ENCODE measurements at places on chromosomes 7 and 10.
A peak's percentile ranks its signal among the peaks of the same experiment; 100 is the strongest.

- DNase-seq: no peak
Measured at GRCh38 chr10:90175161-90175681, 473.8 kb downstream of the KIF20B start.

DNA sequence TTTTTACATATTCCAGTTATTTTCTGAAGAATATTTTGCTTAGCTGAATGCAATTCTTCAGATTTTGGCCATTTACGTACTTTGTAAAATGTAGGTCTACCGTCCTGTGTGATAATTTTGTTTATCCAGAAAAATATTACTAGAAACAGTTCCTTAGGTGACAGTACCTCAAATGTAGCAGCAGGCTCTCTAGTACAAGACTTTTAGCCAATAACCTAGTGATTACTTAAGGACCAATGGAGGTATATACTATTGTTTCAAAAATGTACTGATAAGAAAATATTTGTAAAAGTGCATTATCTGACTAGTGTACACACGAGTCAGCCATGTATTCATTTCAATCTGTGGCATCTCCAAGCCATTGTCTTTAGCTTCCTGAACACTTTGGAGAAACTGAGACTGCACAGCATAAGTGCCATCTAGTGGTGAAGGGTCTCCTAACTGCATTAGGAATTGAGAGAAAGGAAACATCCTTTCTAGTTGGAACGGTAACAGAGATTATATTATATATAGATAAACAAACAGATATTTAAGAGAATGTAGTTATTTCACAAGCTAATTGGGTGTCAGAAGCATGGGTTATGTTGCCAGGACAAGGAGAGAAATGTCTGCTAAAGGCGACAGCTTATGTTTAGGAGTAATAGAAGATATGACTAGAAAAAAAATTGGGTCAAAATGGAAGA, 23.7 kb downstream of the RTKN2 start:
- DNase-seq: peak; percentile 19

DNA sequence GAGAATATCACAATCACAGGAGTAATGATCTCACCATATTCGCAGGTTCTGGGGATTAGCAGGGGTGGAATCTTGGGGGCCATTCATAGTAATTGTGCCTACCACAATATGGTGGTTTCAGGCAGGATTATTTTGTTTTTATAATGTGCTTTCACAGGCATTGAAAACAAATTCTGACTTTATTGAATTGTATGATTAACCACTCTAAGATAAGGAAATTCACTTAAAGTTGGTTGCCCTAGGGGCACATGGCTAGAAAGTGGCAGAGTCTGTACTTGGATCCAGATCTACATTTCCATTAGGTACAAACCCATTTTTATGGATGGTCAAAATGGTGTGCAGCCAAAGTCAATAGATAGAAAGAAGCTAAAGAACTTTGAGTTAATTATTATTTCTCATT, 1.7 kb downstream of the CROT start:
- DNase-seq: no peak

GRCh38 chr10:59096631-59097030, 79.8 kb upstream of the PHYHIPL start:
- no peak for DNase-seq

DNA sequence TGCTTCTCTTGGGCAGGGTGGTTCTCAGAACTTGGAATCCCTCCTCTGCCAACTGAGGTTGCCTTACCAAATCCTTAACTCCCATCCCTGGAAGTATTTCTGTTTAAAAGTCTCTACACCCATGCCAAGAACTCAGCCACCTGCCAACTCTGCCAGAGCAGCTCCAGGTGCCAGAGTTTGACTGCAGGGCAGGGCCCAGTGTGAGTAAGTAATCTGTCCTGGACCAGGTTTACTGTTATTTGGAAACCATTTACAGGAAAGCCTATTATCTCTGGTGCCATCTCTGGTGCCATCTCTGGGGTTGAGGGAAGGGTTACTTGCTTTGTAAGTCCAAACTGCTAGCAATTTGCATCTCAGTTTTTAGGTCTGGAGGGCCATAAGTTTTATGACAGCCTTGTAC, 2.5 kb downstream of the TSPAN15 start:
- no peak for DNase-seq

GRCh38 chr10:117138838-117139580, 939 bp upstream of the VAX1 start:
- no peak for DNase-seq

DNA sequence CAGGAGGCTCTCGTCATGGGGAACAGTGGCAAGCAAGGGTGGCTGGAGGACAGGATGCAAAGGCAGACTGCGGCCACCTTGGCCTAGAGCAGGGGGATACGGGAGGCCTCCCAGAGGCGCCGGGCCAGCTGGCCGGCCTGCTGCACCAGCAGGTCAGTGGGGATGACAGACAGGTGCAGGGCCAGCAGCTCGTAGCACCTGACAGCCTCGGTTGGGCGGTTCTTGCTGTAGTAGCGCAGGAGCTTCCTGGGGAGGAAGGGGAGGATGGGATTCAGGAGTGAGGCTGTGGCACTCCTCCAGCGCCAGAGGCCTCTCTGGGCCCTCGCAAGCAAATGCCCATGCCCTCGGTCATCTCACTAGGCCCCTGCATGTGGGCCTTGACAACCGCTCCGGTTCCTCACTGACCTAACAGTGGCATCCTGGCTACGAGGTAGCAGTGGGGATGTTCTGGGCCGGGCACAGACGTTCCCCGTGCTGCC, 2.5 kb upstream of the PYROXD2 start:
- DNase-seq: no peak

GRCh38 chr7:128697302-128697905, 25.3 kb downstream of the GARIN1A start:
- peak; percentile 4 for DNase-seq

DNA sequence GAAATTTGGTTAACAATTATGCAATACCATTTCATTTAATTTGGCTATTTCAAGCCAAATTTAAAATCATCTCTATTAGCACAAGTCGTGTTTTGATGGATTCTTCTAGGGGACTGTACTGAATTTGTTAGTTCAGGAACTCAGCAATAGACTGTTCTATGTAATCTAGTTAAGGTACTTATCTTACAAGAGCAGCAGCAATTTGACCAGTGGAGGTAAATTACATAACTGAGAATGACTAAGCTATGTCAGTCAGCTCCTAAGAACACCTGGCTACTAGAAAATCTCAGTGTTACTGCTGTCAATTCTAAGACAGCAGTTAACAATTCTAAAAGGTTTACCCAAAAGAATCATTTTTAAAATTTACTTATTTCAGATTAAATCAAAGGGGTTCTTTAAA, 513.9 kb upstream of the ZWINT start:
- DNase-seq: no peak

DNA sequence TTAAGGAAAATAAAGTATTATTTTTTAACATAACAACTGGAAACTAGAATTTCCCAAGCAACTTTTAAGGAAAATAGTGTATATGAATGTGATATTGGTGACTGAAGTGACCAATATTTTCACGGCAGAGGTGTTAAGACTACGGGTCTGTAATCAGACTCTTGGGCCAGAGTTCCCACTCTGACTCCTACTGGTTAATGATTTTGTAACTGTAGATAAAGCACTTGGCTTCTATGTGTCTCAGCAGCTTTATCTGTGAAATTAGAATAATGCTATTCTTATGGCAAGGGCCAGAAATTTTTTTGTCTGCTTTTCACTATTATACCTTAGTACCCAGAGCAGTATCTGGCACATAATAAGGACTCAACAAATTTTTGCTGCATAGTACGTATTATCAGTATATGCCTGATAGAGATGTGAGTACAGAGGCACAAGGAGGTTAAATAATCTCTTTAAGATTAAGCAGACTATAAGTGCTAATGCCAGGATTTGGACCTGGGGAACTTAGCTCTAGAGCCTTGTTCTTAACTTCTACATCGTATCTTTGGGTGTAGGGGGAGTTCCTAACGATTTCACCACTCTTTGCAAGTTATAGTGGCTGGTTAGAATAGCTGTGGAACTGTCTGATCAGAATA, 186.1 kb upstream of the SLC26A5 start:
- DNase-seq: no peak

- DNase-seq: no peak
Measured at GRCh38 chr10:117948493-117948892, 98.2 kb downstream of the RAB11FIP2 start.

DNA sequence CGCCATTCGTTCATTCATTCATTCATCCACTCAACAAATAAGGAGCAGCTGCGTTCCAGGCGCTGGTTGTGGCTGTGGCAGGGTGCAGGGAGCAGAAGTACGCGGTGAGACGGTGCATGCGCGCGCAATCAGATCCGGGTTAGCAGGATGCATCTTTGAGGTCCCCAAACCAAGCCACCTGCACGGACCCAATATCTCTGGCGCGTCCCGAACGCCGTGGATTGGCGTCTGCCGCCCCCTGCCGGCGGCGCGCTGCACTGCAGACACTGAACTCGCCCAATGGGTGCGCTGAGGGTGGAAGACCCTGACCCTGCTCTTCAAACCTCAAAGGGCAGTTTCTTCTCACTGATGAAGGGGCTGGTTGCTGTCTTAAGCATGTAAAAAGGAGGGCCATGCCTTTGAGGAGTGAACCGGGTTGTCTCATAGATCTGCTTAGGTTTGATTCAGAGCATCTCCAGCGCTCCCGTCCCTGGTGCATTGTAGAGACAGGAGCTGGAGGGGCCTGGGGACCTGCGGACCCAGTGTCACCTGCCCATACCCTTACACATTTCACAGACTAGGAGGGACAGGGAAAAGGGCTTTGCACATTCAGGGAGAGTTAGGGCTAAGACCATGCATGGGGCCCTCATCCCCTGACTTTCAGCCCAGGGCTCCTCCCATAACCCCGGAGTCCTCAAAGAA, 102.5 kb downstream of the RAMP3 start:
- DNase-seq: peak; percentile 36

DNA sequence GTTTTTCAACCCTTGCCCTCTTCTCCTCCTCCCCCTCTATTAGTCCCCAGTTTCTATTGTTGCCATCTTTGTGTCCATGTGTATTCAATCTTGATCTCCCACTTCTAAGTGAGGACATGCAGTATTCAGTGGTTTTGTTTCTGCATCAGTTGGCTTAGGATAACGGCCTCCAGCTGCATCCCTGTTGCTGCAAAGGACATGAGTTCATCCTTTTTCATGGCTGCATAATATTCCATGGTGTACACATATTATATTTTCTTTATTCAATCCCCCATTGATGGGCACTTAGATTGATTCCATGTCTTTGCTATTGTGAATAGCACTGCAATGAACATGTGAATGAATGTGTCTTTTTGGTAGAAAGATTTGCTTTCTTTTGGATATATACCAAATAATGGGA, 190.4 kb upstream of the LYZL1 start:
- no peak for DNase-seq

GRCh38 chr7:90726120-90726519, 130.0 kb downstream of the CDK14 start:
- DNase-seq: no peak

DNA sequence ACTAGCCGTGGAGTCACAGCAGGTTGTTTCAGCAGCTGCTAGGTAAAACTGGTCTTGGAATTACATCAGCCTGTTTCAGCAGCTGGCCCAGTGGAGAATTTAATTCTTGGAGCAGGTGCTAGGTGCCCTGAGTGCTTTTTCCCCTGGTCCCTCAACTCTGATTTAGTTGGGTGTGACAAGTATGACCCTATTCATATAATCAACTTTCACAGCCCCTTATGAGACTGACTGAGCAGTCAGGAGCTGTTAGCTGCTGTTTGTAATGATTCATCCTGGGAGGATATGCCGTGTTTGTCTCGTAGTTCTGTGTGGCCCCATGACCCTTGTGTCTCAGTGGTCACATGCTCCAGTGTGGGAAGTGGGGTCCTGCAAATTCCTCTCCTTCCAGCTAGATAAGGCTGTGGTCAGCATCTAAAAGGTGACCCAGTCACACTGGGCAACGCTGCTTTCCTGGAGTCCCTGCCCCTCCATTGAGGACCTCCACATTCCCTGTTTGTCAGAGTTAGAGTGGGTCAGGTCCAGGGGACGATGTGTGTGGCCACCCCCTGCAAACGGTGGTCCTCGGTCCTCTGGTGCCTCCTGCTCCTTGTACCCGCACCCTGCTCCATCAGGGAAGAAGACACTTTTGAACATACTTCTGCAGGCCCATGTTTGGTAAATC, 28.3 kb downstream of the TBATA start:
- DNase-seq: no peak

DNA sequence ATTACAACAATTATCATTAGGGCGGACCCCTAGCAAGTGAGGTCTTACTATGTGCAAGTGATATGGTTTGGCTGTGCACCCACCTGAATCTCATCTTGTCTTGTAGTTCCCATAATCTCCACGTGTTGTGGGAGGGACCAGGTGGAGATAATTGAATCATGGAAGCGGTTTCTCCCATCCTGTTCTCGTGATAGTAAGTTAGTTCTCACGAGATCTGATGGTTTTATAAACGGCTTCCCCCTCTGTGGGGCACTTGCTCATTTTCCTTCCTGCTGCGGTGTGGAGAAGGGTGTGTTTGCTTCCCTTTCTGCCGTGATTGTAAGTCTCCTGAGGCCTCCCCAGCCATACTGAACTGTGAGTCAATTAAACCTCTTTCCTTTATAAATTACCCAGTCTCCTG, 96.1 kb upstream of the CDK6 start:
- DNase-seq: no peak

- DNase-seq: no peak
Measured at GRCh38 chr10:95552679-95553342, 8.4 kb downstream of the SORBS1 start.

DNA sequence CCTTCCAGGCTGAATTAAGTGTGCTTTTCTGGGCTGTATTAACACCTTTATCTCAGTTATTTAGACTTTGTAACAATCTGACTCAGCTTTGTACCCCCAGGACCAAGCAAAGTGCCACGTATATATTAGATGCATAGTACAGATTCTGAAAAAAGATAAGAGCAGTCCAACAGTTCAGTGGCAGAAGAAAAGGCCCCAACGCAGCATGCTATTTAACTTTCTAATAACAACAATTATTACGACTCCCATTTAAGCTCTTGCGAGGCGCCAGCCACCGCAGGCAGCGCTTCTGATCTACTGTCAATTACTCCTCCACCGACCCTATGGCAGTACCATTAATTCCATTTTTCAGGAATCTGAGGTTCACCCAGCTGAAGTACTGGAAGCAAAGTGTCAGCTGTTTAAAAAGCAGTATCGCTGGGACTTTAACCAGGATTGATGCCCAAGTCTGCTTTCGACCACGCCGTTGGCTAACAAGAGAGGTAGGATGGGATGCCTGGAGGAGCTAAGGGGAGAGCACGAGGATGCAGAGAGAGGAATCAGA, 638 bp downstream of the LIPA start:
- no peak for DNase-seq

- DNase-seq: no peak
Measured at GRCh38 chr7:123995617-123996326, 37.1 kb downstream of the TMEM229A start.

- DNase-seq: no peak
Measured at GRCh38 chr10:15230257-15230656, 61.8 kb upstream of the NMT2 start.

GRCh38 chr7:1427064-1427657, 32.1 kb downstream of the MICALL2 start:
- DNase-seq: no peak

- no peak for DNase-seq
Measured at GRCh38 chr7:2046581-2047565, 185.9 kb downstream of the MAD1L1 start.

- no peak for DNase-seq
Measured at GRCh38 chr10:61478621-61479312, 25.6 kb upstream of the TMEM26 start.

GRCh38 chr7:98548971-98549370, 68.1 kb upstream of the NPTX2 start:
- no peak for DNase-seq

GRCh38 chr7:646487-646886, 80.0 kb upstream of the DNAAF5 start:
- DNase-seq: no peak

- DNase-seq: no peak
Measured at GRCh38 chr7:41451826-41452225, 251.1 kb downstream of the INHBA start.

Measured in T follicular helper cell (primary cell).